Activated CD8-positive, alpha-beta memory T cell treated with anti-CD3 and anti-CD28 coated beads, Interleukin-2, amount 50 U/mL, for 48 hours (primary cell): ENCODE measurements at places on chromosomes 5 and 9.

- DNase-seq, result no peak
Measured at GRCh38 chr9:74496406-74496805, 729 bp upstream of the RORB start.

DNA sequence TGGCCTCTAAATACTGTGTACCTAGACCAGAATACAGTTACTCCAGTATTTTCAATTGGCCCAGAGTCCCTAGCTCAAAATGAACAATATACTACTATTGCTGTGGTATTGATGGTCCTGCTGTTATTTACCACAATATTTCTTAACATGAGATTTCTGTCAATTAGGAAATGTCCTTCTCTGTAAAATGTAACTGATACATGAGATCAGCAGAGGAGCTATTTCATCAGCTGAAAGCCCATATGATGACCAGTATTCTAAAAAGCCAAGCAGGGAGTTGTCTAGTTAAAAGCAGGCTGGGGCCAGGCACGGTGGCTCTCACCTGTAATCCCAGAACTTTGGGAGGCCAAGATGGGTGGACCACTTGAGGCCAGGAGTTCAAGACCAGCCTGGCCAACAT lies 187.7 kb upstream of the PTGER4 start:
- DNase-seq, result no peak

DNA sequence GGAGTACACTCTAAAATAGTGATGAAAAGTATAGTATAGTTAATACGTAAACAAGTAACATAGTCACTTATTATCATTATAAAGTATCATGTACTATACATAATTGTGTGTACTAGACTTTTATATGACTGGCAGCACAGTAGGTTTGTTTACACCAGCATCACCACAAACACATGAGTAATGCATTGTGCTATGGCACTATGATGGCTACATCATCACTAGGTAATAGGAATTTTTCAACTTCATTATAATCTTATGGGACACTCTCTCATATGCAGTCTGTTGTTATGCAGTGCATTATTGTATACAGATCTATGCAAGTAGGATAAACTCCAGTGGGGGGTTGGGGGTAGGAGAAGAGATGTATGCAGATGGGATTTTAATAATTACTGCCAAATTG lies 52.7 kb upstream of the ELL2 start:
- no peak for DNase-seq

GRCh38 chr5:26563979-26564378 lies 474.4 kb downstream of the CDH9 start:
- no peak for DNase-seq

DNA sequence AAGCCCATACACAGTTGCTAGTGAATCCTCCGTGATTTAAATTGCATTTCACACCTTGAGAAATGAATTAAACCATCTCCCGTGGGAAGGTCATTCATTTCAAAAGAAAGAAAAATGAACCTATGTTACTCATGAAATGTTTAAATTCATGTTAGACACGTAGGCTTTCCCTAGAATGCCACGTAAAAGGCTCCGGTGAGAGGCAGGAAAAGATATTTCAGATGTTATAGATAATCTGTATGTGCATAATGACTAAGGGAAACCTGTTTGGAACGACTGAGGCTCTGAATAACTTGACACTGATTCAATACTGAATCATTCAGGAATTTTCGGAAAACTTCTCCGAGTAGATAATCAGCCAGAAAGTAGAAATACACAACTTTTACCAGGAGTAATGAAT lies 134.3 kb upstream of the ICE1 start:
- DNase-seq, result no peak

DNA sequence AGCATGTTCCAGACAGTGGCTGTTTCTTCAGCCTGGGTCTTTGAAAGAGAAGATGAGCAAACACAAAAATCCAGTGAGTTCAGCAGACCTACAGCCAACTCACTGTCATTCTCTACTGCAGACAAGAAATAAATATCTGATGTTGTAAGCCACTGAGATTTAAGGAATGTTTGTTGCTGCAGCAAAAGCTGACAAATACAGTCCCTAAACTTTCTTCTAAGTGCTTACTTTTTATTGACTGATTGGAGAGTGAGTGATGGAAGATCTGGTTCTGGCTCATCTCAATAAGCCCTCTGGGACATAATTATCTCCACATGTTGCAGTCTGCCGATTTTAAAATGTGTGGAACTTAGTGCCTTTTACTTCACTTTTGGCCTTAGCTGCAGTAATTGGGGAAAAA lies 69.9 kb upstream of the LMNB1 start:
- no peak for DNase-seq

DNA sequence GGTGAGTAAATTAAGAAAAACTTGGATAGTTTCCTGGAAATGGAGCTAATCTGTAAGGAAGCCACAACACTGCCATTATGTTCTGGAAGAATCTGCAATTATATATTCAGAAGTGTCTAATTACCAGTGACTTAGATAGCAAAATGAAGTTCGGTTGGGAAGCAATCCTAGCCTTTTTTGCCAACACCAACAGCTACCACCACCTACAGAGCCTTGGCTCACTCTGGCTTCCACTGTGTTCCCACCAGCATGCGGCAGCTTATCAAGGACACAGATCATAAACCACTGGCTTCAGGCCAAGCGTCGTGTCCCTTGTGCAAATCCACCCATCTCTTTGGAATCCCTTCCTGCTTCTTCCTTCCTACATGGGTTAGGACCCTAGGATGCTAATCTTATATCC lies 118.0 kb upstream of the PCA3 start:
- DNase-seq, result no peak

GRCh38 chr5:43685252-43685950 lies 82.4 kb downstream of the NNT start:
- no peak for DNase-seq

GRCh38 chr5:2241842-2242241 lies 359.1 kb upstream of the IRX4 start:
- DNase-seq, result no peak

DNA sequence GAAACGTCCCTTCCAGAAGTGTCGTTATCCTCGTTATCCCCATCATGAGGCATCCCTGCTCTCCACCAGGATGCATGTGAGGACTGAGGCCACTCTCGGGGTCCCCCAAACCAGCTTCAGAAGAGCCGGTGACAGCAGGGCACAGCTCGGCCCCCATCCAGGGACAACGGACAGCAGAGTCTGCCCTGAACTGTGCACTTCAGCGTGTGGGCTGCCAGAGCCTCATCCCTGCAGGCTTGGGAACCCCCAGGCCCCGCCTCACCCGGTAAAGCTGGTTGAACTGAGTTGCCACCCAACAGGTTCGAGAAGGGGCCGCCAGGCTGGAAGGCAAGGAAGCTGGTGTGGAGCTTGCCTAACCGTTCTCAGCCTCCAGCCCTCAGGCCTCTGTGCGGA lies 710 bp upstream of the CARD9 start:
- no peak for DNase-seq

GRCh38 chr9:69637193-69637816 lies 34.9 kb downstream of the APBA1 start:
- no peak for DNase-seq

DNA sequence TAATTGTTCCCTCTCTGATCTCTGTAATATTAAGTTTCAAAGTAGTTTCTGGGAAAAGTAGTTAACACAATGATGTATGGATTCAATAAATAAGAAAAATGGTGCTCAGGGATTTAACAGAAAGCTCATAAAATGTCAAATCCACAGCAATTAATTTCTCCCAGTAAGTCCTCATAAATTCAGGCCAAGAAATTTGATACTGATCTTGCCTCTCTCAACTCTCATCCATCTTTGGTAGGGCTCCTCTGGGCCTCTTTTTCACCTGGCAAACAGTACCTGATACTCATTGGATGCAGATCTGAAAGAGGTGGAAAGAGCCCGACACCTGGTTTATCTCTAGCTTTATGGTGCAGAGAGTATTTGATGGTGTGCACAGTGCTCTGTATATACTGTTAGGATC lies 106.1 kb downstream of the STK32A start:
- DNase-seq, result no peak

- no peak for DNase-seq
Measured at GRCh38 chr9:128385496-128386460, 14.6 kb downstream of the URM1 start.

GRCh38 chr9:90301277-90301653 lies 341.4 kb downstream of the DIRAS2 start:
- no peak for DNase-seq

- DNase-seq, result no peak
Measured at GRCh38 chr9:126470241-126470993, 143.3 kb upstream of the LMX1B start.

DNA sequence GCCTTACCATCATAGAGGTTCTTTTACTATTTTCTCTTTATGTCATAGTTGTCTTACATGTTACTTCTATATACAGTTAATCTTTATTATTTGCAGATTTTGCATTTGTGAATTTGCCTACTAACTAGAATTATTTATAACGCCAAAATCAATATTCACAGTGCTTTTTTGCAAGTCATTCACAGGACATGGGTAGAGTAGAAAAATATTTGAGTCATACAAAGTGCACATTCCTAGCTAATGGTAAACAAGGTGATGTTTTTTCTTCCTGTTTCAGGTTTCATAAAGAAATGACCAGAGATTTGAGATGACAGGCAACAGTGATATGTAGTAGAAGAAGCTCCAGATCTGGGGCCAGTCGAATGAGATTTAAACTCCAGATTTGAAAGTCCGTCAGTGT lies 30.0 kb upstream of the OR2Y1 start:
- no peak for DNase-seq

- no peak for DNase-seq
Measured at GRCh38 chr5:153516504-153517240, 26.2 kb downstream of the GRIA1 start.

- DNase-seq, result no peak
Measured at GRCh38 chr9:38018958-38019602, 49.9 kb downstream of the SHB start.

- no peak for DNase-seq
Measured at GRCh38 chr5:38121420-38121819, 136.9 kb upstream of the EGFLAM start.

DNA sequence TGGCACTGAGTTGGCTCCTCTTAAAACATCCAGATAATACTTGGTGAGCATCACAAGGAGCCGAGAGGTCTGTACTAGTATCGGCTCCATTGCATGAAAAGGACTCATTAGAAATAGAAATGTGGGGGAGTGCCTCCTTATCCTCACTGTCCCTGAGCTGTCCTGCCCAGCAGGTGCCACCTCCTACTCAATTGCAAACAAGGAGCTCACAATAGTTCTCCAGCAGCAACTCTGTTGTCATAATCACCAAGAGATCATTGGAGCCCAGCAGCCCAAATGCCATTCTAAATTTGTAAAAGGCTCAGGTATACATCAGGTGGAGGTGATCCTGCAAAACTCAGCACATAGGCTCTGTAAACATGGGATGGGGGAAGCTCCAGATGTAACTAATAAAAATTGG lies 99.1 kb downstream of the PLK2 start:
- no peak for DNase-seq

DNA sequence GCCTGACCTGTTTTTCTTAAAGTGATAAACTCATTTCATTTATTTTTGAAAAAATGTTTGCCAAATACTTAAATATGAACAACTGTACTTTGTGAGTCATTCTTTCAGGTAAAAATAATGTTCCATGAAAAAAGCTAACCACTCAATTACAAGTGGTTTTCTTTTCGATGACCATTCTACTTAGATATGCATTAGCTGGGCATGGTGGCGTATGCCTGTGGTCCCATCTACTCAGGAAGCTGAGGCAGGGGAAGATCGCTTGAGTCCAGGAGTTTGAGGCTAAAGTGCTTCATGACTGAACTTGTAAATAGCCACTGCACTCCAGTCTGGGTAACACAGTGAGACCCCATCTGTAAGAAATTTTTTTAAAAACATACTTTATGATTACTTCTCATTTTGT lies 4.0 kb upstream of the WDR70 start:
- DNase-seq, result no peak

- no peak for DNase-seq
Measured at GRCh38 chr5:983238-983524, 25.4 kb upstream of the NKD2 start.

DNA sequence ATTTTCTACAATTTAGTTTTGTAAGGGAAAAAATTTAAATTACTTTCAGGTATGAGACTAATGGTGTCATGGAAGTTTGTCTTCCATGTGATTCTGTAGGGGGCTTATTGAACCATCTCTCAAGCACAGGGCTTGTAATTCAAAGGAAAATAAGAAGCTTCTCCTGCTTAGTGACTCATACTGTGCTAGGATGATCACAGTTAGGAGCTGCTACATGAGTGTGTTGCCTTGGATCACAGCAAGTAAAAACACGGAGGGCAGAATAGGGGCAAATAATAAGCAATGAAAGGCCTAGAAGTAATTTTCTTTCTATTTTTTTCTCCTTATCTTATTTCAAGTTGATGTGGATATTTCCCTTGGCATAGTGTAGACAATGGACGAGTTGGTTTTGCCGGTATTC lies 28.9 kb downstream of the TMEM167A start:
- no peak for DNase-seq

GRCh38 chr5:89471115-89471514 lies 588.1 kb upstream of the MEF2C start:
- DNase-seq, result no peak

GRCh38 chr9:13717322-13718054 lies 438.0 kb upstream of the MPDZ start:
- DNase-seq, result no peak

- DNase-seq, result no peak
Measured at GRCh38 chr5:111143910-111144309, 51.8 kb downstream of the WDR36 start.

DNA sequence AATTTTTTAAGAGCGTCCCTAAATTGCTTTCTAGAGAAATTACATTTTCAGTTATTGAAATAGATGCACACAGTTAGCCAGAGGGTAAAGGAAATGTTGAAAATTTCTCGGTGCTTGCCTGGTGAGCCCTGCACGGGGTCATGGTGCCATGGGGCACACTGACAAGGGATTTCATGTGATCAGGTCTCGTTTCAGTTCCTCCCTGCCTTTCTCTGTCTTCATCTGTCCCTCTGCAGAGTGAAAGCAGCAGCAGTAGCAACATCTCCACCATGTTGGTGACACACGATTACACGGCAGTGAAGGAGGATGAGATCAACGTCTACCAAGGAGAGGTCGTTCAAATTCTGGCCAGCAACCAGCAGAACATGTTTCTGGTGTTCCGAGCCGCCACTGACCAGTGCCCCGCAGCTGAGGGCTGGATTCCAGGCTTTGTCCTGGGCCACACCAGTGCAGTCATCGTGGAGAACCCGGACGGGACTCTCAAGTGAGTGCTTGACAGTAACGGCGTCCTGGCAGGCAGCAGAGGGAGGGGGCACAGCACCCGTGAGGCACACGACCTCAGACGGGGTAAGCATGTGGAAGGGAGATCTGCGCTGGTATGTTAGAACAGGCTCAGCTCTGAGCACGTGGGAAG lies 89.1 kb upstream of the OTULINL start:
- no peak for DNase-seq
